ENCODE measurements at places on chromosomes 16 and 17.

GRCh38 chr16:74623839-74624235, 16.9 kb upstream of the GLG1 start:
- no peak for DNase-seq

DNA sequence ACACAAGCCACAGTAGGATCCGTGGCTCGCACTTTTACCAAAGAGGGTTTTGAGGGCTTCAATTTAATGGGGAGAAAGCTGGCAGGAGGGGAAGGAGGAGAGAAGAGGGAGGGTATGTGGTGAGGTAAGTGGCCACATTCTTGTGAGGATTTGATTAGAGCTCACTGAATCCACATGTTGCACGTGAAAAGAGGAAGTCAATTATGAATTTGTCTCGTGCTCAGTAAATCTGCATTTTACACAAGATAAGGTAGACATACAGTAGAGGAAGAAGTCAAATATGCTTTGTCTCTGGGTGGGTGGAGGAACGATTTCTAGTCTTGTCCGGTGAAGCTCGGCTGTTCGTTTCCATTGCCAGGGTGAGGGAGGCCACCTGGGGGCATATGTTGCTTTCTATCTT, 862 bp downstream of the ZNF232 start:
- DNase-seq, result no peak

DNA sequence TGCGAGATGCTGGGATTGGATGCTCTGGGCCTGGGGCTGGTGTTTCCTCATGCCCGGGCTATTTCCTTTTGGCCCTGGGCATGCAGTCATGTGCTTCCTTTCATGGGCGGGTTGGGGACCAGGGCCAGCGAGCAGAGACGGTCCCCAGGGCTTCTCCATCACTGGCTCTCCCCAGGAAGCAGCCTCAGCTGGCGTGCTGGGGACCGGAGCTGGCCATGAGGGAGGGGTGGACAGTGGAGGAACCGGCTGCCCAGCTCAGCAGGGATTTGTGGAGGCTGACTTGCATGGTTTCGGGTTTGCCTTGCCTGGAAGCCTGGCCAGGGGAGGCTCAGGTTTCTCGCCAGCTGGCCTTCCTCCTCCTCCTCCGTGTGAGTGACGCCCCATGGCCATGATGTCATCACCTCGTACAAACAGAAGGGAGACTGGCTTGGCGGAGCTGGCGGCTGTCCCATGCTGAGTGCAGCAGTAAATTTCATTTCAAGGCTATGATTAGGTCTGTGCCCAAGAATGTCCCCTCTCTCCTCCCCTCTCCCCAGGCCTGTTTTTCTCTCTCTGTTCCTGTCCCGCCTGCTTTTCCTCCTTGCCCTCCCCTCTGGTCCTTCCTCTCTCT, 8.9 kb upstream of the TIMP2 start:
- peak; percentile 97 for DNase-seq

DNA sequence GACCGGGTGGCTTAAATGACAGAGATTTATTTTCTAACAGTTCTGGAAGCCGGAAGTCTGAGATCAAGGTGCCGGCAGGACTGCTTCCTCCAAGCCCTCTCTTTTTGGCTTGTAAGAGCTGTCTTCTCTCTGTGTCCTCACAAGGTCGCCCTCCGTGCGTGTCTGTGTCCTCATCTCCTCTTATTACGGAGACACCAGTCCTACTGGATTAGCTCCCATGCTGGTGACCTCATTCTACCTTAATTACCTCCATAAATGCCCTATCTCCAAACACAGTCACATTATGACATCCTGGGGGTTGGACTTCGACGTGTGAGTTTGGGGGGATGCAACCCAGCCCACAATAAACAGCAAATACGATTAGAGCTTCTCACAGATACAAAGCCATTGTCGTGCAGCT, 161.5 kb downstream of the FOXL1 start:
- DNase-seq, result no peak

DNA sequence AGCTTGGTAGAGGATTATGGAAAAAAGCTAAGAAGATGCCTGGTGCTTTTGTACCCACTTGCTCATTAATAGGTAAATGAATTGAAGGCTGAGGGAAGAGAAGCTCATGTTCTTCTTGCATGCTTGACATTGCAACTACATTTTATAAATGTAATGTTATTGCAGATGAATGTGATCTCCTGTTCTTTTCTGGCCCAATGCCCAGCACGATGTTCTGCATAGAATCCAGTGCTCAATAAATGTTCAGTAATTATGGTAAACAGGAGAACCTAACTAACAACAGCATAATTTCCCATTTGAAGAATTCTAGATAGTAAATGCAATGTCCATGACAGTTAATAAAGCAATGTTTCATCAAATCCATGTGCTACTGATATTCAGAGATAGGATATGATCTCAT, 638.2 kb upstream of the SOX9 start:
- no peak for DNase-seq

- no peak for DNase-seq
Observed at GRCh38 chr16:10323528-10323869, 62.4 kb upstream of the ATF7IP2 start.

GRCh38 chr16:1820096-1820945, 6.3 kb downstream of the HAGH start:
- DNase-seq, result no peak

DNA sequence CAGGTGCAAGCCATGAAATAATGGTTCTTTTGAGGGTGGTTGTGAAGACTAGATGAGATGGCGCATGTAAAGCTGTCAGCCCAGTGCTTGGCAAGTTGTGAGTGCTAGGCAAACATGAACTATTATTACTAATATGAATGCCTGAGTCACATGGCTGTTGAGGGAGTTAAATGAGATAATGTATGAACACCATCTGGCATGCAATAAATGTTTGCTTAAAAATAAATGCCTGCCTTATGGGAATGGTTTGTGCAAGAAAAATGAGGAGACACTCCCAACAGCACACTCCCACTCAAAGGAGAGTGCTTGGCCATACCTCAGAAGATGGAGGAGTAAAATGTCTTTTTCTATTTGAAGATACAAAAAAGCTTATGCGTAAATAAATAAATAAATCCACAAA, 3.6 kb downstream of the MAPK3 start:
- no peak for DNase-seq

DNA sequence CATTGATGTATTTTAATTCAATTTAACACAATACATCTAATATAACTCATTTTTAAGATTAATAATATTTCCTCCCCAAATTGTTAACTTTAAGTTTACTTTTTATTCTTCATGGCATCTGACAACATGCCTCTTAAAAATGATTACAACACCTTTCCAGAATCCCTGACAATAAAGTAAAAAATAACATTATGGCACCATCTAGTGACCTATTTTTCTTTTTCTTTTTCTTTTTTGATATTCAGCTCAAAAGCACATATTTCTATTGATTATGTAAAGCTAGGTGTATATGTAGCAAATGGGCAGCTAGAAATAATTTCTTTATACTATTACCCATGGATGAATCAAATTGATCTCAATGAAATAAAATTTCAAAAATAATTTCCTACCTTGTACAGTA, 834.3 kb upstream of the CDH8 start:
- no peak for DNase-seq

DNA sequence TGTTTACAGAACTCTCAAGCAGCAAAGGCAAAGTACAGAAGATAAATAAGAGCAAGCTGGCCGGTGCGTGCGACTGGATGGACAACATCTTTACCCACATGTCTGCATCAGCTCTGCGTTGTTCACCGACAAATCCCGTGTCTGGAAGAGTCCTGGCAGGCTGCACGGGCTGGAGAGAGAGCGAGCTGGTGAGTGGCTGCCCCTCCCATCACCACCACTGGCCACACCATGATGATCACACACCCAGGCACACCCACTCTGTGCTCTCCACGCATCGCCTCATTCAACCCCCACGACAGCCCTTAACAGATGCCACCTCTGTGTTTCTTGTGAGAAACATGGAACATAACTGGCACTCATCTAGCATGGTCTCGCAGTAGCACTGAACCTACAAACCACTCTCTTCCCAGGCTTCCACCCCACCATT, 59.2 kb downstream of the ANKRD11 start:
- DNase-seq, result no peak

DNA sequence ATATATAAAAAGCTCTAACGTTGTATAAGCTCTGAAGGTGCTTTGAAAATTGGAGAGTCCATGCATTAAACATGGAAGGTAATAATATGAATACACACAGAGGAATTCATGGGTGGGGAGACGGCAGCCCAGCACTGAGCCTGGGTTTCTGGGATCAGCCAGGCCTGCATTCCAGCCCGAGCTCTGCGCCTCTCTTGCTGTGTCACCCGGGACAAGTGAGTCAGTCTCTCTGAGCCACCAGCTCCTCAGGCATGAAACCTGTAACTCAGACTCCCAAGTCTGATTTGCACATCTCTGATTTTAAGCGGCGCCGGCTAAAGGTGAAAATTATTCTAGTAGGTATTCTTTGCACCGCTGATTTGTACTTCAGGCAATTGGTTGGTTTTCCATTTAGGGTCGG, 238.8 kb downstream of the MRTFB start:
- no peak for DNase-seq

GRCh38 chr17:65228734-65229620, 91.8 kb downstream of the RGS9 start:
- DNase-seq, result no peak

GRCh38 chr17:83179811-83180210, 100.4 kb downstream of the METRNL start:
- DNase-seq, result no peak

GRCh38 chr17:5813357-5813756, 229.0 kb upstream of the NLRP1 start:
- DNase-seq, result no peak

GRCh38 chr17:58336456-58337209, 8.0 kb upstream of the TSPOAP1 start:
- DNase-seq, result no peak

- no peak for DNase-seq
Observed at GRCh38 chr16:57166951-57167350, 18.9 kb downstream of the PSME3IP1 start.

- no peak for DNase-seq
Observed at GRCh38 chr16:5041600-5042133, 7.9 kb upstream of the NAGPA start.

GRCh38 chr16:30124985-30125379, 2.0 kb upstream of the MAPK3 start:
- DNase-seq, result no peak

DNA sequence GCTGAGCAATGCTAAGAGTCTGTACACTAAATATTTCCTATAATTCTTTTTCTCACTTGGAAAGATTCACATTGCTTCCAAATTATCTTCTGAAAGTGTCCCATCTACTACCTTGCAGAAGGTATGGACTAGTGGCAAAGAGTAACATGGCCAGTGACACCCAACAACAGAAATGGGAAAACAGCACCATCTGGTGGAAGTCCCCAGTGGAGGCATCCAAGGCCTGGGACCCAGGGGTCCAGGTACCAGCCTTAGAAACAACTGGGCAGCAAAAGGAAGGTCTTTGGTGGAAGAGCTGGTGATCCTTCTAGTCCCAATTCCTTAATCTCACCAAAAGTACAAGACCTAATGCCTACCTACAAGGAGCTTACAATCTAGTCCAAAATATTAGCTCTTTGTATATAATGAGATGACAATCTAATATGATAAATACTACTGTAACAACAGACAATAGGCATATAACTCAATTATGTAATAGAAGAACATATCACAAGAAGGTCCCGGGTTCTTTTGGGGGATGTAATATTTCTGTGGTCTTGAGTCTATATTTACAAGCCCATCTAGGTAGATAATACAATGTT, 55.3 kb downstream of the SKAP1 start:
- DNase-seq, result no peak

DNA sequence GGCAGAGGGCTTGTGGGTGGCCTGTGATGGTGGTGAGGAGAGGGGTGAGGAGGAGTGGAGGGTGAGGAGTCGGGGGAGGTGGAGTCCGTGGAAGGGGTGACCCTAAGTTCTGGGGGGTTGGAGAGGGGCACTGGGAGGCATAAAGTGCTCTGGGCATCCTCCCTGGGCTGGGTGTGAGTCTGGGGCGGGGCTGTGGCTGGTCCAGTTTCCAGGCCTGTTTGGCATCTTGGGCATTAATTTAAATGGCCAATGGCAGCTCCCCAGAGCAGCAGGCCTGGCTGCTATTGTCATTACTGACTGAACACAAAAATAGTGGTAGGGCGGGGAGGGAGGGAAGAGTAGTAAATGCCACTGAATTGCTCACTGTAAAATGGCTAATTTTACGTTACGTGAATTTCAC, 7.7 kb upstream of the ARHGAP23 start:
- no peak for DNase-seq

DNA sequence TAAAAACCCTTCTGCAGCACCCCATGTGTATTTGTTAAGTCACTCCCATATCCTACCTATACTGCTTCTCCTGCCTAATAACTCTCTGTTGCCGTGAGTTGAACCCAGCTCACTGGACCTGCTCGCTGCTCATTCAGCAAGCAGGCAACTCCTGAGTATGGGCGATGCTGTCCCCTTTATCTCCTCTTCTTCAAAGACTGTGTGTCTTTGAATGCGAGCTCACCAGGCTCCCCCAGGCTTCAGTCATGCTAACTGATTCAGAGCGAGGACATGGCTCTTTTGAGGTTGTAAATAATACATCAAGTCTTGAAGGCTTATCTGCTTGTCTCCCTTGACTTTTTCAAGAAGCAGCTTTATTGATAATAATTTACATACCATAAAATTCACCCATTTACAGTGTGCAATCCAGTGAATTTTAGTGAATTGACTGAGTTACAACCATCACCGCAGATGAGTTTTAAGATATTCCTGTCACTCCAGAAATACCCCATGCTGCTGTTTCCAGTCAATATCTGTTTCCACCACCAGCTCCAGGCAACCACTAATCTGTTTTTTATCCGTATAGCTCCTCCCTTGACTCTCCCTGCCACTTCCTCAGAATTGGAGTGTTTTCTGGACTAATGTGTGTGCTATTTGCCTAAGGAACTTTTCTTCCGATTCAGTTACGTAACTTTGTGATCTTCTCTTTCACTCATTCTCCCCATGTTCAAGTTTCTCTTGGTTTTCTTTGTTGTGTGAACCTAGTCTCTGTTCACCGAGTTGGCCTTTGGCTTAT, 132.2 kb downstream of the SPECC1 start:
- DNase-seq, result no peak

DNA sequence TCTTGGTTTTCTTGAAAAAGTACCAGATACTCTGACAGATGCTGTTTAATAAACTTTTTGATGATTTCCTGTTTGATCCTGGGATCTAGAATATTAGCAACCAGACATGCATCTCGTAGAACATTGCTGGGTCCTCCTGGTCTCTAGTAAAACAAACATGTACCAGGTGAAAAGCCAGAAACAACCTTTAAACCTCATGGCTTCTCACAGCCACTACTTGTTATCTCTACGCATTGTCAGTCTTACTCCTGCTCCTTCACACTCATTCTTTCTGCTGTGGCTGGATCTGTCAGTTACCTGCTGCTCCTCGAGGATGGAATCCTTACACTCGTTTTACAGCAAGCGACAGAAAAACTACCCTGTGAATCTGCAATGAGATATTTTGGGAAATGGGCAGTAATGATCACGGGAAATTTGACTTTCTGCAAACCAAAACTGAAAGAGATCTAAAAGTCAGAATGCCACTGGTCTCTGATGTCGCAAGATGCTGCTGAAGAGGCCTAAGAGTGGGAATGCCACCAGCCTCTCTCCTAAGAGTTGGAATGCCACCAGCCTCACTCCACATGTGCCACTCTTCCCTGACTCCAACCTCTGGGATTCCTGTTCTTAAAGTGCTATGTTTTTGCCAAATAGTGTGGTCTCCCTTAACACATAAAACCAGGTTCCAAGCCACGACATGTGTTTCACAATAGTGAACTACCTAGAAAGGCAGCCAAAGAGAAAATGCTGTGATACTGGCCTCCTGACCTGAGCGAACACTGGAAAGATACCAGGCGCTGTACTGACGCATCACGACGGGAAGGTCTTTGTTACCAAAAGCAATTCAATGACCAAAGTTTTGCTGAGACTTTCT, 86.3 kb downstream of the VPS53 start:
- DNase-seq, result no peak

GRCh38 chr16:9934723-9935508, 247.3 kb downstream of the GRIN2A start:
- DNase-seq, result no peak
